Liver (tissue), 10 donors: ENCODE measurements at places on chromosomes 1 and 21. TPM values are rescaled to one million over a fixed set of nuclear protein-coding genes. Genes with fewer than 3 reads are reported as not detected.

DNA sequence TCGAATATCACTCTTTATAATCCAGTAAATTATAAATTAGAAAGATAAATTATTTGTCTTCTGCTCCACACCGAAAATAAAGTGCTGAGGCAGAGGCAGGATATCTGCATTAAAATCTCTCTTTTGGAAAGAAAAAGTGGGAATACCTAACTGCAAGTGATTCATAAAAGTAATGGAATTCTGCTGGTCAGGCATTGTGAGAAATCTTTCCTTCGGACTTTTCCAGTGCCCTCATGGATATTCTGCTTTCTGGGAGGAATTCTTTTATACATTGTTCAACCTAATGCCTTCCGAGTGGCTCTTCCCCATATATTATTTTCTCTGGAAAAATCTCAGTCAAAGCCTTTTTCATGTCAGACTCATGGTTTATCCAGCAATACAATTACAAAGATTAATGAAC is 158.3 kb upstream of the RNPC3 start:
- DNase-seq, result no peak
- no peak overlapping the region for H3K27ac ChIP-seq
- H3K36me3 ChIP-seq, result no peaks in the 10 kb centered on the region
- H3K4me3 ChIP-seq, result no peak overlapping the region

The SDC3 gene
- total RNA-seq, result 27.5 TPM

DNA sequence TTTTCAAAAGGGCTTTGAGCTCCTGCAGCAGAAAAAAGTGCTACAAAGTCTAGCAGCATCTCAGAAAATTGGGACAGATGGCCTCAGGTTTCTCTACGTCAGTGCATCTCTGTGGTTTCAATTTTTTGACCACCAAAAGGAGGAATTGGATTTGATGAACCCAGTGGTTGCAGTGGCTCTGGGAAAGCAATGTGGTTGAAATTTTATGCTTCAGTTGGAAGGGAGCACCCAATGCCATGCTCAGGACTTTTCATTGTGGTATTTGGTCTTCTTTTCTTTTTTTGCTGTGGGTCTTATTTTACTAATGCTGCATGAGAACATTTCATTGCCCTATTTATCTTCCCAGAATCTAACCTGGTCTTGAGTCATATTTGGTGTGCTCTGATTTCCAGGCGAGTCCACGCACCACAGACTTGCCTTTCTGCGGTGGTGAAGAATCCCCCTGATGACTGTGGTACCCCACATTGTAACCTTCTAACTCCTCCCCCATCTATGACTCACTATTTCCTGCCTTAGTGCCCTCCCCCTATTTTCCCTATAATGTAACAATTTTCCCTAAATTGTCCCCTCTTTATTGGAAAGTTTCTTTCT is 56.7 kb downstream of the S1PR1 start:
- H3K4me1 ChIP-seq, result no peaks in the 10 kb centered on the region
- H3K27ac ChIP-seq, result no peak overlapping the region
- DNase-seq, result no peak
- no peaks in the 10 kb centered on the region for H3K27me3 ChIP-seq

DNA sequence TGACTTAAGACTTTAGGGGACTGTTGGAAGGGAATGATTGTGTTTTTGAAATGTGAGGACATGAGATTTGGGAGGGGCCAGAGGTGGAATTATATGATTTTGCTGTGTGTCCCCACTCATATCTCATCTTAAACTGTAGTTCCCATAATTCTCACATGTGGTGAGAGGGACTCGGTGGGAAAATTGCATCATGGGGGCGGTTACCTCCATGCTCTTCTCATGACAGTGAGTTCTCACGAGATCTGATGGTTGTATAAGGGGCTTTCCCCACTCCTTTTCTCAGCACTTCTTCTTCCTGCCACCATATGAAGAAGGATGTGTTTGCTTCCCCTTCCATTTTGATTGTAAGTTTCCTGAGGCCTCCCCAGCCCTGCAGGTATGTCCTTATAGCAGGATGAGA is 35.0 kb upstream of the SCAF4 start:
- no peak overlapping the region for H3K4me3 ChIP-seq
- no peaks in the 10 kb centered on the region for H3K27me3 ChIP-seq
- no peak overlapping the region for H3K27ac ChIP-seq
- no peaks in the 10 kb centered on the region for H3K4me1 ChIP-seq
- DNase-seq, result no peak

DNA sequence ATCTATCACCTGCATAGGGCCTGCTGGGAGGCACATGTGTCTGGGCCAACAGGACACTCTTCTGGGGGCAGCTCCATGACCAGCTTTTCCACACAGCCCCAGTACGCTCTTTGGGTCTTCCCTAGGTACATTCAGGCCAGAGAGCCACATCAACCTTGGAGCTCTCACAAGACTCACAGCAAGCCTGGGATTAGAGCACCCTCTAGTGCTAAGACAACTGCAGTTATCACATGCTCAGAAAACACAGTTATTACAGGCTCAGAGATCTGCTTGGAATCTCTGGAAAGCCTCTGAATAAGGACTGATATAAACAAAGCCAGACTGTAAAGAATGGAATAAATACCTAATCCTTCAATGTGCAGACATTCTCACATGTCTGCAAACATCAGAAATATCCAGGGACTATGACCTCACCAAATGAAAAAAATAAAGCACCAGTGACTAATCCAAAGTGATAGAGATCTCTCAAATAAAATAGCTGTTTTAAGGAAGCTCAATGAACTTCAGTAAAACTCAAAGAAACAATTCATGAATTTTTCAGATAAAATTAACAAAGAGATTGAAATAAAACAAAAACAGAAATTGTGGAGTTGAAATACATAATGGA is 563.9 kb upstream of the NR5A2 start:
- H3K27me3 ChIP-seq, result no peaks in the 10 kb centered on the region
- H3K36me3 ChIP-seq, result no peaks in the 10 kb centered on the region
- H3K4me3 ChIP-seq, result no peak overlapping the region
- H3K27ac ChIP-seq, result no peak overlapping the region
- no peaks in the 10 kb centered on the region for H3K4me1 ChIP-seq

The LPAR3 gene
- total RNA-seq, result 0.56 TPM

GRCh38 chr1:16187748-16188401 is 24.6 kb downstream of the ARHGEF19 start:
- H3K4me3 ChIP-seq, result no peak overlapping the region
- H3K4me1 ChIP-seq, result peaks cover 36% of the 10 kb centered on the region

The FCRL6 gene
- 2.7 TPM for total RNA-seq

DNA sequence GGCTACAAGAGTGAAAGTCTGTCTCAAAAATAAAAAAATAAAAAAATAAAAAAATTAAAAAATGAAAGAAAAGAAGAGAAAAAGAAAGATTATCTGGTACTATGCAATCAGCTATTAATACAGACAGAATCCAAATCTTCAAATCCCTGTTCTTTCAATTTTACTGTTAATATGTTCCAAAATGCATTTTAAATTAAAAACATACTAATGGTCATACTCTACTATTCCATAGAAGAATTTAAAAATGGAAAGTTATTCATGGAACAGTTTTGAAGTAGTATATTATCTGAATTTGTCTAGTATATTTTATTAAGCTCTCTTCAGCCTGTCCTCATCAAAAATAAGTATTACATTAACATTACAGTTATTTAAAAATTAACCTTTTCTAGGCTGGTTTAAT is 430.1 kb downstream of the PTBP2 start:
- H3K4me1 ChIP-seq, result no peaks in the 10 kb centered on the region
- no peak for DNase-seq
- no peak overlapping the region for H3K4me3 ChIP-seq
- no peak overlapping the region for H3K27ac ChIP-seq
- H3K36me3 ChIP-seq, result no peaks in the 10 kb centered on the region
- no peaks in the 10 kb centered on the region for H3K27me3 ChIP-seq

The TDRKH gene
- 5.1 TPM for total RNA-seq

DNA sequence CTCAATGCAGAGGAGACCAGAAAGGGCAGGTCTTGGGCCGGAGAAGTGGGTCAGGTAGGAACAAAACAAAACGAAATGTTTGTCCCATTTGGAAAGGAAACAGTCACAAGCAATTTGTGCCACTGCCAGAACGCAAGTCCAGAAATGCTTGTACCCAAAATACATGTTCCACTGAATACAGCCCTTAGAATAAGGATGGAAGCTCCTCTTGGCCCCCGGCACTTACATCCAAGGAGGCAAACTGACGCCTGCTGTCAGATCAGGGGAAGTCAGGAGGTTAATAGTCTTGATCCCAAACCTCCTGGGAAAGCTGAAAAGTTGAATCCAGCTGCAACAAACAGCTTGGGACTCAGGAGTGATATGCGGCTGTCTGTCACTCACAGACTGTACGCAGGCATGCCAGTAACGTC is 75.9 kb upstream of the GALNT2 start:
- DNase-seq, result no peak
- H3K4me1 ChIP-seq, result no peaks in the 10 kb centered on the region
- H3K36me3 ChIP-seq, result no peaks in the 10 kb centered on the region
- no peaks in the 10 kb centered on the region for H3K27me3 ChIP-seq

- H3K36me3 ChIP-seq, result no peaks in the 10 kb centered on the region
- no peak overlapping the region for H3K27ac ChIP-seq
- peak; percentile 6 for DNase-seq
- no peak overlapping the region for H3K4me3 ChIP-seq
- no peaks in the 10 kb centered on the region for H3K27me3 ChIP-seq
- H3K4me1 ChIP-seq, result no peaks in the 10 kb centered on the region
Observed at GRCh38 chr1:34683616-34684015, 71.2 kb upstream of the GJB5 start.

DNA sequence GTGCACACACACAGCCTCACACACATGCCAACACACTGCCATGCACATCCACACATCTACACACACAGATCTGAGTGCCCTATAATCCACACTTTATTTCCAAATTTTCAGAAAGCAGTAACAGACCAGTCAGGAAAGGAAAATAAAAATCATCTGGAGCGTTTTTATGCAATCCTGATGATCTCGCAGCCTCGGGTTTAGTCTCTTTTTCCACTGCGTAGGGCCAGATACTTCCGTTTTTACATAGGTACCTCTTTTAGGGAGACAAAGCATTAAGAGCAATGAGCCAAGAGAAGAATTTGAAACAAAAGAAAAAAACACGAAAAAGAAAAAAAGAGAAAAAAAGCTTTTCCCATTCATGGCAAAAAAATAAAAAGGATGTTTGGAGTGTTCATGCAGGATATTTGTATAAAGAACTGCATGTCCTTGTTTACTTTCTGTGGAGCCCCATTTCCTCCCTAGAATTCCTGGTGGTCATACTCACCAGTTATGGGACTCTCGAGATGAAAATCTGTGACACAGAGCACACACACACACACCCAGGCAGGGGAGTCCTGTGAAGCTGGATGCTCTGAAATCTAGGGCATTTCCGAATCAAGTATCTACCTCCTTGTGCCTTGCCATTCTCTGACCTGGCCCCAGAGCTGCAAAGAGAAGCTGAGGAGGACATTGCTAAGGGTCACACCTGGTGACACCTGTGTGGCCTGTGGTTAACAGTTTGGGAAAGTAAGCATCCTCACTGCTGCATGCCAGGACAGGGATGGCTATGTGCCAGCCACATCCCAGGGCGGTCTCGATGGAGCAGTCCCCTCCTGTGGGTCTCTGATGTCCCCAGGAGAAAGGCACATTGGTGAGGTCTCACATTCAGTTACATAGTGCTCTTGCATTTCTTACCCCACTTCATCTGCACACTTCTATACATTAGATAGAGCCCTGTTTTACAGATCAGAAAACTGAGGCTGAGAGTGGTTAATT is 83.6 kb downstream of the RUNX1 start:
- H3K36me3 ChIP-seq, result no peaks in the 10 kb centered on the region
- no peak for DNase-seq
- H3K27me3 ChIP-seq, result no peaks in the 10 kb centered on the region
- no peak overlapping the region for H3K4me3 ChIP-seq

- H3K27me3 ChIP-seq, result no peaks in the 10 kb centered on the region
- DNase-seq, result no peak
- H3K36me3 ChIP-seq, result no peaks in the 10 kb centered on the region
- no peaks in the 10 kb centered on the region for H3K4me1 ChIP-seq
Observed at GRCh38 chr1:47759251-47759935, 237.8 kb downstream of the TRABD2B start.

GRCh38 chr1:221335161-221336101 is 406.5 kb downstream of the DUSP10 start:
- H3K4me1 ChIP-seq, result peaks cover 5% of the 10 kb centered on the region
- H3K36me3 ChIP-seq, result no peaks in the 10 kb centered on the region
- H3K4me3 ChIP-seq, result no peak overlapping the region
- no peaks in the 10 kb centered on the region for H3K27me3 ChIP-seq
- DNase-seq, result no peak
- peak overlapping the region; percentile 54 for H3K27ac ChIP-seq

DNA sequence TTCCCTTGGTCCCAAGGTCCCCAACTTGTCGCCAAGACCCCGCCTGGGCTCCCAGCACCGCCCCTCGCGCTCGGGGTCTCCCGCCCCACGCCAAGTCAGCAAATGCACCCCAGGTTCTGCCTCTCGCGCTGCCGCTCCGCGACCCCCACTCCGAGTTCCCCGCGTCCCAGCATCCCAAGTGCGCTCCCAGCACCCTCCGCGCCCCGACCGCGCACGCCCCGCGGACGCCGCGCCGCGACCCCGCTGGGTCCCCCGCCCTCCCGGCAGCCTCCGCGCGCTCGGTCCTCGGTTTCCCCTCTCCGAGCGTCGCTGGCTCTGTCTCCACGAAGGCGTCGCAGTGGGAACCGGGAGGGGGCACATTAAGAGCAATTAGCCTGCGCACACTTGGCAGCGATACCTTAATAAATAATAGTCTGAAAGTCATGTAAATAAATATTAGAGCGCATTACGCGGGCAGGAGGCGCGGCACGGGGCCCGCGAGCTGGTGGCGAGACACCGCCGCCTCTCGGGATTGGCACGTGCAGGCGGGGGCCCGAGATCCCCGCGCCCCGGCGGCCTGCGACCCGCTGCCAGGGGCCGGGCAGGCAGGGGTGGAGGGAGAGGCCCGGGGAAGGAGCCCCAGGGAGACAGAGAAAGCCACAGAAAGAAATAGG is 75.9 kb downstream of the VWA5B1 start:
- H3K4me1 ChIP-seq, result peaks cover 4% of the 10 kb centered on the region
- H3K4me3 ChIP-seq, result no peak overlapping the region
- no peak for DNase-seq
- no peak overlapping the region for H3K27ac ChIP-seq
- no peaks in the 10 kb centered on the region for H3K36me3 ChIP-seq

The NDUFS2 gene
- total RNA-seq, result 105 TPM

The PARS2 gene
- 3.4 TPM for total RNA-seq

The PANK4 gene
- total RNA-seq, result 26.8 TPM

DNA sequence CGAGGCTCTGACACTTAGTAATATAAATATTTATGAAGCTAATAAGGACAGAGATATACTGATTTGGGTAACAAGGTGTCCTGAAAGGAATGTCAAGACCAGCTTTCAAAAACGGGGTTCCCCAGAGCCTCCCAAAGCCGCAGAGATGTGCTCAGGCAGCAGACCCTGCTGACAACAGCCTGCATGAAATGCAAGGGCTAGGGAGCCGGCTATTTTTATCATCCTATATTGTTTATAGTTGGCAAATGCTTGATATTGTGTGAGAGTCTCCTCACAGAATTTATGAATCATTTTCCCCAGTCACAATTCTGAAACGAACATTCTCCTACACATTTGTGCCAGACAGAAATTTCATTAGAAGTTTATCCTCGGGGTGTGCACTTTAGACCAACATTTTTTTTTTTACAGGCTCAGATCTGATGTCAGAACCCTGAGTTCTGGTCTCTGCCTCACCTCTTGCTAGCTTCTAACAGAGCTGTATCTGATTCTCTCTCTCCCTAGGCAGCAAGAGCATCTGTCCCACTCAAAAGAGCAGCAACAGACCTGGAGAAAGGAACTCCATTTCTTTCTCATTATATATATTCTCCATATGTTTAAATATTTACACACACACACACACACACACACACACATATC is 302.3 kb upstream of the PLD5 start:
- no peaks in the 10 kb centered on the region for H3K4me1 ChIP-seq
- H3K36me3 ChIP-seq, result no peaks in the 10 kb centered on the region
- no peak overlapping the region for H3K27ac ChIP-seq
- H3K27me3 ChIP-seq, result no peaks in the 10 kb centered on the region

- H3K27me3 ChIP-seq, result no peaks in the 10 kb centered on the region
- H3K27ac ChIP-seq, result no peak overlapping the region
- H3K4me3 ChIP-seq, result no peak overlapping the region
Observed at GRCh38 chr1:89833183-89834082, 12.6 kb downstream of the LRRC8D start.
